ENCODE measurements at places on chromosomes 7 and 10.

DNA sequence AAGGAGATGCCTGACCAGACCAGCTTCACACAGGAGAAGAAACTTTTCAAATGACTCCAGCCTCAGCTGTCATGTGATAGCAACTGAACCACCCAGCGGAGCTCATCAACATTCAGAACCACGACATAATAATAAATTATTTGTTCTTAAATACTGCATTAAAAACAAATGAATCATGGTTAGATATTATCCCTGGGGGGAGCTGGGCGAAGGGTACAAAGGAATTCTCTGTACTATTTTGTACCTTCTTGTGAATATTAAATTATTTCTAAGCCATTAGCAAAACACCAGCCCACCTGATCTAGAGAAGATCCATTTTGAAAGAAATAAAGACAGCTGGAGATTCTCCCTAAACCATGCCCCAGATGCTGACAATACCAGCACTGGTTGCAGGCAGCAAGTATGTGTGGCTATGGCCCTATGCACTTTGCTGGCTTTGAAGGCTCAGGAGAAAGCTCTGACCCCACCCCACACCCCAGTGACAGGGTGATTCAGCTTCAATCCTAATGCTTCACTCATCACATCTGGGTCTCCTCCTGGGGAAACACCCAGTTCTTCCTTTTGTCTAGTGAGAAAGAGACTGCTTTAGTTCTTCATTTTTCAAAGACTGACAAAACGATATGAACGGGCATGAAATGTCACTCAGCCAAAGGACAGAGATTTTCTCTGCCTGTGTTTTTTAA lies 45.5 kb upstream of the NKX2-3 start:
- DNase-seq: no peak

- DNase-seq: peak; percentile 11
Observed at GRCh38 chr10:123766761-123767160, 100.6 kb downstream of the GPR26 start.

- no peak for DNase-seq
Observed at GRCh38 chr7:3250725-3251124, 50.3 kb upstream of the SDK1 start.

DNA sequence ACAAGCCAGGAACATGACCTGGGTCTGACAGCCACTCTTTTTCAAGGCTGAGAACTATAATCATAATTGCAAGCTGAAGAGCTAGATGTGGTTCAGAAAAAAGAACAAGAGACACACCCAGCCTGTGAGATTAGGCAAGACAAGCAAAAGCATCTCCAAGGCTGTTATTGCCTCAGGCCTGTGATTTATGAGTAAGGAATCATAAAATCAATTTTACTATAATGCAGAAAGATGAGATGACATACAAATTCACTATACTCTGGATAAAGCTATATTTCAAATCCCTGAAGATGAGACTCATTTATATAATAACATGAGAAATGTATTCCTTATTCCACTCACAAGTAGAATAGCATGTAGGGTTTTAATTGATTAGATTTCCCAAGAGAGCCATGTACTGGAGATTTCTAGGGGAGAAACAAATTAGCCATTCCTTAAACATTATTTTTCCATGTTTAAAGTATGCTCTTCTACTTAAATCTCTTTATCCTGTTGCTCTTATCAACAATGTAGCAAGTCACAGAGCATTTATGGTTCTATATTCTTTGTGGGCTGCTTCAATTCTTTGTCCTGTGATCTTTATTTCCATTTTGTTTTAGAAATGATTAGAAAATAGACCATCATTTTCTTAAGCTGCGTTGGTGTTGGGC lies 47.4 kb downstream of the FHIP2A start:
- DNase-seq: peak; percentile 42

- DNase-seq: no peak
Observed at GRCh38 chr7:144762853-144763252, 73.0 kb downstream of the TPK1 start.
